ENCODE measurements at places on chromosomes 7 and 10.

- no peak for DNase-seq
These were observed 12.3 kb upstream of the CYTH3 start for GRCh38 chr7:6284461-6285360.

GRCh38 chr7:519484-520390, at the start of gene PDGFA:
Gene PDGFA (minus strand): TSS chr7:519846. CDS start chr7:519001, 845 bp downstream.
- peak; percentile 64 for DNase-seq

GRCh38 chr7:156935250-156935649, 14.3 kb upstream of the NOM1 start:
- DNase-seq: no peak

- no peak for DNase-seq
These were observed 5.1 kb downstream of the FLNC start for GRCh38 chr7:128835231-128835751.

DNA sequence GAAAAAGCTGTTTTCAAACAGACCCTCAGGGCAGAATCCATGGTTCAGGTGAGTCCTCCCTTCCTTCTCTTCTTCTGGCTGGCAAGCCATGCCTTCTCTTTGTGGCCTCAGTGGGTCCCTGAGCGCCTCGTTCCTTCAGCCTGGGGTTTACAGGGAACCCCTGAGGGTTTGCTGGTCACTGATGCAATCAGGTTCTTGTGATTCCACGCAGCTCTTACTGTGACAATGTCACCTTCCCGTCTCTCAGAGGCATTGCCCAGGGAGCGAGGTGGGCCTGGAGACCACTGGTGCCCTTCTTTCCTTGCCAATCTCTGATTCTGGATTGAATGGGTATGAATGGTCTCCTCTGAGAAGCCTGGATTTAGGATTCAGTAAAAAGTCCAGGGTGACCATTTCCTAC, 132.2 kb downstream of the ADARB2 start:
- no peak for DNase-seq

- peak; percentile 21 for DNase-seq
These were observed 129.8 kb downstream of the FRMD4A start for GRCh38 chr10:14200698-14201544.

DNA sequence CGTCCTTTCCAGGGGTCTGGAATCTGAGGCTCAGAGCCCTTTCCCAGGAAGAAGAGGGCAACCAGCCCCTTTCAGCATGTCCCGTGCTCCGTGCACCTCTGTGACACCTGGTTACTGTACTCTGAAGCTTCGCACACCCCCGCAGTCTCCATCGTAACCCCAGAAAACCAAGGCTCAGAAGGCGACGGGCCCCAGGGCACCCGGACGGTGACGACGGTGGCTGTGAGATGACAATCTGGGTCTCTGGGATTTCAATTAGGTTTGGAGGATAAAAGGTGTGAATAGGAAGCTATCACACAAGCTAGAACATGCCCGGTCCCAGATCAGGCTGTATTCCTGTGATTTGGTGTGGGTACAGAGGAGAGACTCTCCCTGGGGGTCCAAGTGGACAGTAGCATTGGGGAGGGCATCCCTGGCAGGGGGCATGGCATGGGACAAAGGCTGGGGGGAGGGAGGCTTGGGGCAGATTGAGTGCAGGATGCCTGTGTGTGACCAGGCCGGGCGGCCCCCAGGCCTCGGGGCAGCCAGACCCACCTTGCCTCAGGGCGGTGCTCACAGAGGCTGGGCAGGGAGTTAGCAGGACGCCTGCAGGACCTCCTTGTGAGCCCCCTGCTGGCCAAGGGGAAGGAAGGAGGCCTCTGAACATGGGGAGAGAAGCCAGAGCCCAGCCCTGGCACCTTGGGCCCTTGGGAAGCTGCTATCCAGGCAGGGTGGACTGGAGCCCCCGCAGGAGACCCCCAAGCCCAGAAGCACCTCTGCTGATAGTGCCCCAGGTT, 23.4 kb upstream of the PSMG3 start:
- DNase-seq: peak; percentile 63

GRCh38 chr7:127928852-127929251, 102.4 kb downstream of the LRRC4 start:
- DNase-seq: no peak

DNA sequence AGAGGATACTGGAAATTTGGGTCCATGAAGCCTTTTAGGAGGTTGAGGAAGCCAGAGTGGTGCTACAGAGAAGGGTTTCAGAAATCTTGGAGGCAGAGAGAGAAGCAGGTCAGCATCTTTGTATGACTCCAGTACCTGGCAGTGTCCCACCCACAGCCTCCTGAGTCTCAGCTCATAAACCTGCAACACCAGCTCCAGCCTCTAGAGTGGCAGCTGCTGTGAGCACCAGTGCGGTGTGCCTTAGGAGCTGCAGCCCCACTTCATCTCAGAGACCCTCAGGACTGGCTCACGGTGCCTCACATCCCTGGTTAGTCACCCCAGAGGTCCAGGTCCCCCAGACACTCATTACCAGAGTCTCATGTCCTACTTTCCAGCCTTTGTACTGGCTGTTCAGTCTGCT, 84.8 kb upstream of the PRKAR2B start:
- no peak for DNase-seq

- DNase-seq: no peak
These were observed 116.8 kb downstream of the ETV1 start for GRCh38 chr7:13872709-13873108.

GRCh38 chr10:7424919-7425318, 14.1 kb upstream of the SFMBT2 start:
- DNase-seq: no peak

GRCh38 chr7:14424675-14425074, 435.2 kb upstream of the ETV1 start:
- no peak for DNase-seq

DNA sequence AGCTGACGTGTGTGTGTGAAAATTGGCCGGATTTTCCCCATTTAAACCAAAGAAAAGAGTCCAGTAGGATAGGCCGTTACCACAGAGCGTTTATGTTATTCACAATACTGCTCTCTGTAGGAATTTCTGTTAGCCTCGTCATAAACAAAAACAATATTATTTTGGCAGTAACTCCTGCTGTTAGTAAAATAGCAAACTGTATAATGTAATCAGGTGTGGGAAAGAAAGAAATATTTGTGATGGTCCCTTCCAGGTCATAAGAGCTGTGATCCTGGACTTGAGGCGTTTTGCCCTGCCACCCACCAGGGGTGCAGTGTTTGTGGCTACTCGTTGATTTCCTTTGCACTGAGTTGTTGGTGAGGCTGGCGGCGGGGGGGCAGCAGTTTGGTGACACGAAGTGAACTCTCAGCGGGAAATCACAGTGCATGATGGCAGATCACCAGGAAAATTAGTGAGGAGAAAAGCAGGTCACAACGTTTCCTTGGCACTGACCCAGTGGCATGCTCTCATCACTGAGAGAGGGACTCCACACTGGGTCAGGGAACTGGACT, 2.8 kb downstream of the EEPD1 start:
- peak; percentile 58 for DNase-seq

DNA sequence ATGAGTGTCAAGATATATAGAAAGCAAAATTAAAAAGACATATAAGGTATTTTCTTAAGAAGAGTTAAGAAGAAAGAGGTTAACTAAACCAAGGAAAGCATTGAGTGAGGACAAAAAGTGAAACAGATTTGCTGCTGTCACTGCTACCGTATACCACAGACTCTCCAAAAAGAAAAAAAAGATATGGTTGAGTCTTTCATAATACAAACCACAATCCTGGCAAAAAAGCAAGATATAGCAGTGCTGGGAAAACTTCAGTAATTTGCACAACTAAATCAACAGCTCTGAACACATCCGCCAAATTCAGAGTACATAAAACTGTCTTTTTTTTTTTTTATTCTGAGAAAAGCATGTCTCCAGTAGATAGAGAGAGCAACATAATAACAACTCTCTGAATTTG, 114.7 kb downstream of the ETV1 start:
- DNase-seq: no peak

GRCh38 chr10:51547941-51548340, 151.5 kb downstream of the CSTF2T start:
- DNase-seq: no peak

GRCh38 chr10:4635883-4636282, 190.1 kb upstream of the AKR1E2 start:
- no peak for DNase-seq

DNA sequence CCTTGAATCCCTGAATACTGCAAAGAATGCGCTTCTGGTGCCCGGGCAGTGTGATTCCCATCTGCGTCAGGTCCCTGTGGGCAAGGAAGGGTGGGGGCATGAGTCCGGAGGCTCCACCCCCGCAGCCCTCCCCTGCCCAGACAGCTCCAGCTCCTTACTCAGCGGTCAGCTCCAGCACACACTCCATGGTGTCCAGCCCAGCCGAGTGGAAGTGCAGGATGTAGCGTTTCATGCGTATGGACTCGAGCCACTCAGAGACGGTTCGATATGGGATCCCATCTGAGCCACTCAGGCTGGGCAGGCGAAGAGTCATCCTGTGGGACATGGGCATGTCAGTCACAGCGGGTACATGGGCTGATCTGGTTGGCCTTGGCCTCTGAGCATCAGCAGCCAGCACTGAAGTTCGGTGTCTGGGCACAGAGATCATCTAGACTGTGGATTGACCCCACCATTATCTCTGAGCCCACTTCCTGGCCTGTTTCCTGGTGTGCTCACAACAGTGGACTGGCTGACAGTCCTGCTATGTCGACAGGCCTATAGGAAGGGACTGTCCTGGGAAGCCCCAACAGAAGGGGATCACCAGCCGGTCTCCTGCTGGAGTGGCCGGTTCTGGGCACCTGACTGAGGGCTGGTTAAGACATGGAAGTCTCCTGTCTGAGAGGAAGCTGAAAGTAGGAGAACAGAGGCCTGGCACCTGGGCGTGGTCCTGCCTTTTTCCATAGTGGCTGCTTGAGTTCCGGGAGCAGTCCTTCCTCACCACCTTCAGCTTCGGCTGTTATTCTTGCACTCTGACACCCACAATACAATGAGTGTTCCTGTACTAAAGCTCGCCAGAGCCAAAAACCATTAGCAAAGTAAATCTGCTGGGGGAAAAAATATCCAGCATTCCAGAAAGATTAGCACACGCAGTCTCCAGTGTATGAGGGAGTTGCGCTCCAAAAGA, 10.6 kb downstream of the ZYX start:
- DNase-seq: no peak

DNA sequence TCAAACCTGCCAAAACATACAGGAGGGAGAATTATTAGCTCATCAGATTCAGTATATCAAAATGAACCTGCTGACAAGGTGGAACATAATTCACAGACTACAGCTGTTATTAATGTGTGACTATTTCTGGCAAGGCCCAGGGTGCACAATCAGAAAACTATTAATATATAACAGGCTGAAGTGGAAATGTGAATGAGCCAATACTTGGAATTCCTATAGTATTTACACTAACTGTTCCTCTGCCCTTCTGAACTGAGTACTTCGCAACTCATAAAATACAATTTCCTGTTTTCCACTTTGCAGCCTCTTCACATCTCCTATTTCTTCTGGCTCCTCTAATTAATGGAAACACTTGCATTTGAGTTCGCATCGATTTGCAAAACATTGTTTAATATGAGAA, 330.8 kb downstream of the DPP6 start:
- DNase-seq: no peak

- peak; percentile 97 for DNase-seq
These were observed 118.2 kb downstream of the JAZF1 start for GRCh38 chr7:28062197-28062991.

GRCh38 chr7:49295146-49295545, 370.8 kb downstream of the CDC14C start:
- DNase-seq: peak; percentile 8
